Hematopoietic multipotent progenitor cell treated with erythropoietin and hydrocortisone succinate and interleukin-3 and kit ligand, for 17 days (in vitro differentiated cells): ENCODE measurements at places on chromosomes 3 and 15.

GRCh38 chr3:132432639-132433038 lies 15.3 kb downstream of the DNAJC13 start:
- no peak for DNase-seq

DNA sequence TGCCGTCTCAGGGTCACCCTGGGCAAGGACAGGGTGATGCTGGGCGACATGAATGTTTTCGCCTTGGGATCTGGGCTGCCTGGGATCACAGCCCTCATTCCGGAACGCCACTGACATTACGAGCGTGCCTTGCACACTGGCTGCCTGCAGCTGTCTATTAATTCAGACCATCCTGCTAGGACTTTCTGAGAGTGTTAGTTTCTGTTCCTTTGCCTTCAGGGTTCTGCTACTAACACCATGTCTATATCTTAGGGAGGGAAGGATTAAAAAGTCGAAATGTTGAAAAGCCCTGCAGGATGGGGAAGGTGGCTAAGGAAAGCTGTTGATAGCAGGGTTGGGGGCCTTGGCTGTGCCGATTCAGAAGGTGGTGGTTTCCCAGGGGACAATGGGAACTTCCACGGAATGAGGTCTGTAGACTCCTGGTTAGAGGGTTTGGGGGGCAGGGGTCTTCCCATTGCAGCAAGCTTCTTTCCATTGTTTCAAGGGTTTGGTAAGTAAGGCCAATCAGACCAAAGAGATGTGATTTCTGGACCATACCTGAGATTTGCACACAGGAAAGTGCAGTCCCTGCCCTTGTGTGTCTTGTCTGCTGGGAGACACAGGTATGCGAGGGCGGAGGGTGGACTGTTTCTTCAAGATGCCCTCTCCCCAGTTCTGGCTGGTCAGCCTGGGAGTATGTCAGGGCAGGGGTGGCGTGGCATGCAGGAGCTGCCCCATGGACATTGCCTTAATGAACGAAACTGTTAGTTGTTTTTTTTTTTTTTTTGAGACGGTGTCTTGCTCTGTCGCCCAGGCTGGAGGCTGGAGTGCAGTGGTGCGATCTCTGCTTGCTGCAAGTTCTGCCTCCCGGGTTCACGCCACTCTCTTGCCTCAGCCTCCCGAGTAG lies 50.9 kb downstream of the RGMA start:
- DNase-seq, result no peak

GRCh38 chr15:84609818-84610525 lies 9.2 kb downstream of the ZSCAN2 start:
- DNase-seq, result no peak

DNA sequence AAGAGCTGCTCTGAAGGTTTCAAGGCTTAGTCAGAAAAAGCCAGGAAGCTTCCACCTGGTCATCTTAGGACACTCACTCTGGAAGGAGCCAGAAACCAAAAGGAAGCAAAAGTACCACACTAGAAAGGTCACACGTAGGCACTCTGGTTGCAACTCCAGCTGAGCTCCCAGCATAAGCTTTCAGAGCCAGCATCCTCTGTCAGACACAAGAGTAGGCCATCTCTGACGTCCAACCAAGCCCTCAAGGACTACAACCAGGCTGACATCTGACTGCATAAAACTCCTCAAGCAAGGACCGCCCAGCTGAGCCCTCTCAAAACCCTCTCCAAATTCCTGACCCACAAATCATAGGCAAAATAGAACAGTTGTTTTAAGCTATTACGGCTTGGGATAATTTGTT lies 12.8 kb downstream of the SH3BP5 start:
- no peak for DNase-seq

GRCh38 chr3:9893739-9894138 lies 3.3 kb downstream of the JAGN1 start:
- no peak for DNase-seq

- DNase-seq, result no peak
These were observed 41.0 kb upstream of the PRICKLE2 start for GRCh38 chr3:64266065-64266931.

GRCh38 chr3:23944007-23944783 lies 891 bp upstream of the NR1D2 start:
- no peak for DNase-seq

- DNase-seq, result no peak
These were observed 53.9 kb upstream of the FRMD4B start for GRCh38 chr3:69439643-69440270.
